ENCODE measurements at places on chromosomes 3 and 15.

DNA sequence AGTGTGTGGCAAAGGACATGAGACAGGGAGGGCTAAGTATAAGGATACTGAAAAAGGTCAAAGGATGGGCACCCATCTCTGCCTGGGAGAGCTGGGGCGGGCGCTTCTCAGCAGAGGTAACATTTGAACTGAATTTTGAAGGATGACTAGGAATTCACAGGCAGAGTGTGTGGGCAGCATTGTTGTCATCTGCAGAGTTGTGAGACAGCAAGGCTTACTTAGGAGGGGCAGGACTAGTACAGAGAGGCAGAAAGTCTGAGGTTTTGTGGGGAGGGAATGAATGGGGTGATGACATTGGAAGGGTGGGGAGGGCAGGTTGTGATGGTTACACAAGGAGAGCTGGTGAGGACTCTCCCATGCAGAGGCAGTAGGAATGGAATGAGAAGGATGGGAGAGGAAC lies 84.1 kb upstream of the PRR23C start:
- DNase-seq = peak; percentile 9

DNA sequence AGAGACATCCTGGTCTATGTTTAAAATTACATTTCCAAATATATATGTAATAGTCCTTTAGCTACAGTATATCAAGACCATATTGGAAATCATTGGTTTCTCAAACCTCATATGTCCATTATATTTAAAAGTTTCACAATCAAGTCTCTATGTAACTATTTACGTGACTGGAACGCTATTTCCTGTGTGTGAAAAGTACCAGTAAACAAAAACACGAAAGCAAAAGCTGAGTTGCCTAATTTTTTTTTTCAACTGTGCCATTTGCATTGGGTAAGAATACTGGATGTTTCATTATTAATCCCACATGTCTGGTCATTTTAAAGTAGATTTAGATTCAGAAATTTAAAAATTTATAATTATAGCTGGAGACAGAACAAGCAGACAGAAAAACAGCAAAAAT lies 381.4 kb downstream of the TBC1D5 start:
- no peak for DNase-seq

GRCh38 chr3:195551381-195551978 lies 8.4 kb upstream of the PPP1R2 start:
- DNase-seq = no peak

DNA sequence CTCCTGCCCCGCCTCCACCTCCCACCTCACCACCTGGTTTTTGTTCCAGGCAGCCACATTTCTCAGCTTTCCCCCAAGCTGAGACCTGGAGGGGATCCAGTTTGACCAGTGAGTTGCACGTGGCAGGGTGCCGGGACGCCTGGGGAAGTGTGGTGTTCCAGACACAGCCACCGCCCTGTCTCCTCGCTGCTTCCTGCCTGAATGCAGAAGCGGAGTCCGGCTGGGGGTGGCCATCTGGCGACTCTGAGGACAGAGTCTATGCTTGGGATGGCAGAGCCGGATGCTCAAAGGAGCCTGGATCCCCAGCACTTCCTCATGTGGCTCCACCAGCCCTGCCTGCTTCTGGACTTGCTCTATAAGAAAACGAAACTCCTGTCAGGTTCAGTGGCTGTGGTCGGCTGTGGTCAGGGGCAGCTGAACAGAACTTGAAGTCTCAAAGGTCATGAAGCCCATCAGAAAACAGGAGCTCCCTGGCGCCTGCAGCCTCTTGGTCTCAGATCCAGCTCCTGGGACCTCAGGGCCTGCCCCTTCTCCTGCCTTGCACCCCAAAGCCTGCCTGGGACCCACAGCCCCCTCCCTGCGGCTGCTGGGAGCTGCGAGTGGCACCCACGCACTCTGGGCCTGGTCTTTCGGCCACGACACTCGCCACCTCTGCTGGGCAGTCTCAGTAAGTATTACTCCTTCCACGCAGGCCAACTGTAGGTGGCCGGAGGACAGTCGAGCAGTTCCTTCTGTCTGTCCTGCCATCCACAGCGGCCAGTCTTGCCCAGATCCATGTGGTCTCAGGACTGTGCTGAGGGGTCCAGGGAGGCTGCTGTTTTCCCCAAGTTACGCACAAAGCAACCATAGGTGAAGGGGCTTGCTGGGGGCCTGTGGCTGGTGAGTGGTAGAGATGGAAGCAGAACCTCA lies 112.8 kb upstream of the MEF2A start:
- DNase-seq = peak; percentile 67

DNA sequence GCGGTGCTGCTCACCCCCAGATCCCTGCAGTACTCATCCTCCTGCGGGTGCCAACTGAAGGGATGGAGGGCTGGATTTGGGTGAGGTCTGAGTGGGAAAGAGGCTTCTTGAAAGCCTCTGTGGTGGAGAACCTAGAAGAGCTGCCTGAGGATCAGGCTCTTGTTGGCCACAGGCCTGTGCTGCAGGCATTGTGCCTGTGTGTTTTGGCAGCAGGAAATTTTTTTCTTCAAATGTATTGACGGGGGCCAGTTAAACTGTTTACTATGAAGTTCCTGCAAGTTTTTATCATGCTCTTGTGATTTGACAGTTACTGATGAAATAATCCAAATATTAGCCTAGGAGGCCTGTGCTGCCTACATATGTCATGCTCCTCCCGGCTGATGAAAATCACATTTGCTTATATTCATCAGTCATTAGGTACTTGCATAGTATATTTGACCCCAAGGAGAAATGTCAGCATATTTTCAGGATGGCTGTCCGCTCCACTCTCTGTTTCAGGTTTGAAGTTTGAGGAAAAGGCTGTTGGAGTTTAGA lies 103.1 kb downstream of the THSD4 start:
- DNase-seq = no peak

- no peak for DNase-seq
These were observed 193.1 kb downstream of the ABHD5 start for GRCh38 chr3:43883729-43884396.

DNA sequence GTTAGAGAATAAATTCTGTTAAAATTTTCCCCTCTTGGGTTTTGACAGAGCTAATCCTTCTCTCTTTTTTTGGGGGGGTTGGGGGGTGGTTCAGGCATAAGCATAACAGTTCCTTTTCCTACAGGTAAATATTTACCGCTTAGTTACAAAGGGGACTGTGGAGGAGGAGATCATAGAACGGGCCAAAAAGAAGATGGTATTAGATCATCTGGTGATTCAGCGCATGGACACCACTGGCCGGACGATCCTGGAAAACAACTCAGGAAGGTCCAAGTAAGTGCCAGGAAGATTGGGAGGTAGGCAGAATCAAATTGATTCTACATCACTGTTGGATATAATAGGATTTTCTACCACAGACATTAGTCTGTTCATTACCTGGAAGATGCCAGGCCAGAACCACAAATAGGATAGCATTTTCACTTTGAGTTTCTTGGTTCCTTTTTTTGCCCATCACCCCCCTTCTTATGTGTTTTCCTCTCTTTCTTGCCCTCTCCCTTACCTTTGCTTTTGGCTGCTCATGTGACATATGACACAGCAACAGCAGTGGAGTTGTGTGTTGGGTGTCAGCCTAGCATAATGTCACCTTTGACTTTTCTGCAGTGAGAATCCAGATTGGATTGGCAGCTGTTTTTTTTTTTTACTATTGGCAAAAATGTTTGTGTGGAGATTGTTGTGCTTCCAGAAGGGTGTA lies 79.0 kb downstream of the CHD2 start:
- DNase-seq = peak; percentile 67
